ENCODE measurements at places on chromosomes 3 and 15.

DNA sequence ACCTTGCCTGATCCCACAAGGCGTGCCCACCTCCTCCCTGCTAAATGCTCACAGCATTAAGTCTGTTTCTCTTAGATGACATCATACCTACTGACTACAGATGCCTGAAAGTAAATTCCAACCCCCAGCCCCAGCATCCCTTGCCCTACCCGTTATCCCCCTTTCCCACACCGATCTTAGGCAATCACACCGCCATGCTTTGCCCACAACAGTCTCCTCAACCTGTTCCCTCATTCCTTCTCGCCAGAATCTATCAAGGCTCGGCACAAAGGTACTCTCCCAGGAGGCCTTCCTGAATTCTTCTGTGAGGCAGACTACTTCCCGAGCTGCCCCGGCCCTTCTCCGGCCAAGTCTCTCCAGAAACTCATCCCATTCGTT is 789 bp upstream of the SEC61A1 start:
- no peak for DNase-seq

DNA sequence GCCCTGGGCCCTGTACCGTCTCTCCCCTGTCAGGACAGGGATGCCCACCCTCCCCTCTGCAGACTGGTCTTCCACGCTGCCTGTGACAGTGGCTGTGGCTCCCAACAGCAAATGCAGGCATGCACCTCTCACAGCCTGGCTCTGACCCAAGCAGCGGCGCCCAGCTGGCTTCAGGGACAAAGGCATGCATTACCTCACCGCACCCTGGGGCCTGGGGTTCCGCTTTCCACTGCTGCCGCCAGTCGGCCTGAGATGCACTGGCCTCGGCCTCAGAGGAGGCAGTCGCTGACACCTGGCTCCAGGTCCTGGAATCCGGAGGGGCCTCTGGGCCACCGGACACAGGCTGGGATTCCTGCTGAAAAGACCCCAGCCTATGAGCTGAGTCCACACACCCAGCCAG is 70.3 kb downstream of the SCN5A start:
- DNase-seq = no peak

DNA sequence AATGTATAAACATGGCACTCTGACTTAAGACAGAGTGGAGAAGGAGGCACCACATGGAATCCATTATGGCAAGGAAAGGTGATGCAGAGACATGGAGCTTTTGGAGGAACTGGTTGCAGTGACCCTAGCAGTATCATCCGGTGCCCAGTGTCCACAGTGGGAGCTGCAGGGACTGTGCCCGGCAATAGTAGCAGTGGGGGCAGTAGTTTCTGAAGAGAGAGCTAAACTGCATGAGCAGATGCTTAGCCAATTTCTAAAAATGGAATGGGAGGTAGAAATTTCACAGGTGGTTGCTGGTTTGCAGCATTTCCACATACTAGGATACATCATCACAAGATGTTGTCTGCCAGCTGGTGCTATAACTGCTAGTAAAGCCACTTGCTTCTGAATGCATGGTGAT is 7.8 kb upstream of the TM2D3 start:
- DNase-seq = no peak

- no peak for DNase-seq
Observed at GRCh38 chr3:119481079-119481478, 12.3 kb downstream of the POGLUT1 start.

- DNase-seq = no peak
Observed at GRCh38 chr3:72306800-72307341, 521.9 kb upstream of the PROK2 start.

GRCh38 chr3:143135150-143135549 is 15.6 kb downstream of the CHST2 start:
- DNase-seq = no peak

DNA sequence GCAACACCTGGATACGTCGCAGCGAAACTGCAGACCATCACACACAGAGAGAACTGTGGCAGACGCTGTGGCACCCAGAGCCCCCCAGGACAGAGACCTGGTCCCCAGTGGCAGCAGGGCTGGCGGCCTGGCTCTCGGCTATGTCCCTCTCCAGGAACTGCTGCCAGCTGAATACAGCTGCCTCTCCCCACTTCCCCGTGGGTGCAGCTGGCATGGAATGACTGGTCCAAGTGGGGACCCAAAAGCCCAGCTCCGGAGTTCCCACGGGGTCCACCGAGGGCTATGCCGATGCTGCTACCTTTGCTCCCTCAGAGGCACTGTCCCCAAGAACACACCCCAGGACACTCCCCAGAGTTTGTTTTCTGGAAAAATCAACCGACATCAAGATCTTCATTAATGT is 67.8 kb upstream of the GATA2 start:
- DNase-seq = no peak

GRCh38 chr3:164250923-164251322 is 827.4 kb downstream of the SI start:
- DNase-seq = no peak

DNA sequence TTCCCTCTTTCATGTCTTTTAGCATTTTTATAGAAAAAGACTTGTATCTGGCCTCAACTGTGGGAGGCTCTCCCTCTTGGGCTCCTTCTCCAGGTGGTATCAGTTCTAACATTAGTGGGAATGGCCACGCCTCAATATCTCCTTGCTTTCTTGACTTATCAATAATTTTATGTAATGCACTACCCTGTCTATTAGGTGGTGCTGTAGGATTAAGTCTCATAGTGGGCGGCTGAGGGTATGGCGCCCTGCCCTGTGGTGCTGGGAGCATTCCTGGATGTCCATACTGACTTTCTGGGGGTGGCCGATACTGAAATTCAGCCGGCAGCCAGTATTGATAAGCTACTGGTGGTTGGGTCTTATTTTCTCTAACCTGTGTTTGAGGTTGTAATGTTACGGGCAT is 8.7 kb upstream of the RPUSD3 start:
- no peak for DNase-seq

- no peak for DNase-seq
Observed at GRCh38 chr3:186896875-186897274, 33.5 kb upstream of the ST6GAL1 start.

DNA sequence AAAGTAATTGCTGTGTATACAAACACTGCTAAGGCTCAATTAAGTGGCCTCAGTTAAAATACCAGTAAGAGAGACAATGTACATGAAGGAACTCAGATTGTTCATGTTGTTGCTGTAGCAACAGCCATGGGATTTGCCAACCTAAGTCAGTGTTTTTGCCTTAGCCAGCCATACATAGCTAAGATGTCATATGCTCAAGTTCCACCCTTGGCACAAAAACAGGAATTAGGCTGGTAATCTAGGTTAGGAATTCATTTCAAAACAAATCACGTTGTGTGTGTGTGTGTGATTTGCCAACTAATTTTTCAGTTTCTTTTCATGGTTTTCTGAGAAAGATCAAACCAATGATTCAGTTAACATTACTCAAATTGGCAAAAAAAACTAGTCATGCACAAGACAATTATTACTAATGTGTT is 143.7 kb upstream of the KCNMB2 start:
- no peak for DNase-seq

GRCh38 chr3:182668974-182669373 is 124.3 kb upstream of the ATP11B start:
- DNase-seq = no peak

GRCh38 chr3:191358929-191359328 is 28.6 kb upstream of the UTS2B start:
- no peak for DNase-seq

DNA sequence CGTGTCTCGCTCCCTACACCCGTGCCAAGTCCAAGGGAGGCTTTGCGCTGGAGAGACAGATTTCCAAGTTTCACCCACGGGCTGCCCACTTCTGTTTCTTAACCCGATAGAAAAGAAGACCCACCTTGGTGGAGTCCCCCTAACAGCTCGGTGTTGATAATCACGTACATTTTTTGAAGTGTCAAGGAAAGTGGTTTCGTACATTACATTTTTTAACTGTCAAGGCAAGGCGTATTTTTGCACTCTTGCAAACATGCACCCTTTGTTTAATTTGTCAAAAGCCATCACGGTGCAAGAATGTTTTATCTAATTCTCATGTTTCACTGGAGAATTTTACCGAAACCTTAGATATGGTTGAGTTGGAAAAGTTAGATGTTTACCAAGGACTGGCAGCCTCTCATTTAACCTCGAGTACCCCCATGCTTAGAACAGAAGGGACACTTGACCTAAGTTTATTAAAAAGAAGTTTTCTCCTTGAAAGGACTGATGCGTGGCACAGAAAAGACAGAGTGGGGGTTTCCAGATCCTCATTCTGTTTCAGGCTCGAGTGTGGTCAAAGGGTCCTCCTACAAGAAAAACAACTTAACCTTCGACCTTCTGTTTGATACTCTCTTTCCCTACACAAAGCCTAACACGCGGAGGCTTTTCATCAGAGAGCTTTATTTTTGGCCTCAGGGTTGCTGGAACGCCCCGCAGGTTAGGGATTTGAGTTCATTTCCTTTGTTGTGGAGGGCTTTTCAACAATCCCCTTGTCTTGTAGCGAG is 882 bp downstream of the GXYLT2 start:
- no peak for DNase-seq

DNA sequence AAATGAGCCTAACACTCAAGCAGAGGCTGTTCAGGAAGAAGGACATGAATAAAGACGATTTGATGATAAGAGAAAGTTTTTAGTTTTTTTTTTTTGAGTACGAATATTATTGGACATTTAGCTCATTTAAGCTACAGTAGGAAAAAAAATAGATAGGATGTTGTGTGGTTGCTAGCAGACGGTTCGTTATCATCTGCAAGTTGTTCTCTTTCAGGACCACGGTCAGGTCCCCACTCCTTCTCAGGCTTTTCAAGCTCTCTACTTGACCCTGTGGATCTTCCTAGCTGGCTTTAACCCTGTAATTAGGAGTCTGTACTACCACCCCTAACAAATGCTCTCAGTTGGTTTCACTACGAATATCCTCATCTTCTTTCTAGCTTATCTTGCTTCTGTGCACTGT is 1.1 kb downstream of the KCNH8 start:
- DNase-seq = peak; percentile 2

DNA sequence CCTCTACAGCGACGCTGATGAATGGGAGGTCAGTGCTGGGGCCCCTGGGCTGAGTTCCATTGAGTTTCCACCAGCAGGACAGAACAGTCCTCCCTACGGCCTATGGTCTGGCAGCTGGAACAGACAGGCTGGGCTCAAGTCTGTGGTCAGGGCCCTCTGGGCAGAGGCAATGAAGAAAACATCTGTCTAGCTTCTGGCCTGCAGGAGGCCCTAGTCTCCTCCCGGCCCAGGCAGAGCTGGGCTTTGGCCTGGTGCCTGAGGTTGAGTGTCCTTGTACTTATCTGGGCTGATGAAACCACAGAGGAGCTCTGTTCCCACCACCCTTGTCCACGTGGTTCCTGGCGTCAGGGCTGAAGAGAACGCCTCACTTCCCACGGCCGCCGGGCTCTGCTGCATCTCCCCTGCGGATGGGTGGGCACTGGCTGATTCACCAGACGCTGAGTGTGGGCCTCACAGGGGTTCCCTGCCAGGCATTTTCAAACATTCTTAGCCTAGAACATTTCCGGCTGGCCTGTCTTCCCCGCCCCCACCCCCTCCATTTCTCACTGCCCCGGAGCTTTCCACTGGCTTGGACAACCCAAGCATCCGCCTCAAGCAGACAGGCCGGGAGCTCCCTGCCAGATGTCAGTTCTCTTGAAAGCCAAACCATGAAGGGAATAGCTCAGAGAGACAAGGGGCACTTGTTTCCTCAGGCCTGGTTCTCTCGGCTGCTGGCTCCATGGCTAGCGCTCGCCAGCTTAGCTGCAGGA is 20.3 kb downstream of the PPCDC start:
- DNase-seq = peak; percentile 20

DNA sequence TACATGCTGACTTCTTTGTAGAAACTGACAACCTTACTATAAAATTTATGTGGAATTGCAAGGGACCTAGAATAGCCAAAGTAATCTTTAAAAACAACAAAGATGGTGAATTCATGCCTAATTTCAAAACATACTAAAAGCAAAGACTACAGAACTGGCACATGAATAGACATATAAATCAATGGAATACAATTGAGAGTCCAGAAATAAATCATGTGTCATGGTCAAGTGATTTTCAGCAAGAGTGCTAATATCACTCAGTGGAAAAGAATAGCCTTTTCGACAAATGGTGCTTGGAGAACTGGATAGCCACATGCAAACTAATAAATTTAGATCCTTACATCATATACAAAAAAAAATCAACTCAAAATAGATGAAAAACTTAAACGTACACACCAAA is 8.7 kb downstream of the IMPG2 start:
- no peak for DNase-seq

- DNase-seq = no peak
Observed at GRCh38 chr15:57892181-57892580, 173.3 kb downstream of the ALDH1A2 start.

- DNase-seq = no peak
Observed at GRCh38 chr3:125646581-125646980, 51.3 kb upstream of the OSBPL11 start.

- DNase-seq = no peak
Observed at GRCh38 chr3:55282994-55283393, 204.1 kb downstream of the WNT5A start.

GRCh38 chr15:83287541-83288027 is 3.1 kb upstream of the BNC1 start:
- no peak for DNase-seq

DNA sequence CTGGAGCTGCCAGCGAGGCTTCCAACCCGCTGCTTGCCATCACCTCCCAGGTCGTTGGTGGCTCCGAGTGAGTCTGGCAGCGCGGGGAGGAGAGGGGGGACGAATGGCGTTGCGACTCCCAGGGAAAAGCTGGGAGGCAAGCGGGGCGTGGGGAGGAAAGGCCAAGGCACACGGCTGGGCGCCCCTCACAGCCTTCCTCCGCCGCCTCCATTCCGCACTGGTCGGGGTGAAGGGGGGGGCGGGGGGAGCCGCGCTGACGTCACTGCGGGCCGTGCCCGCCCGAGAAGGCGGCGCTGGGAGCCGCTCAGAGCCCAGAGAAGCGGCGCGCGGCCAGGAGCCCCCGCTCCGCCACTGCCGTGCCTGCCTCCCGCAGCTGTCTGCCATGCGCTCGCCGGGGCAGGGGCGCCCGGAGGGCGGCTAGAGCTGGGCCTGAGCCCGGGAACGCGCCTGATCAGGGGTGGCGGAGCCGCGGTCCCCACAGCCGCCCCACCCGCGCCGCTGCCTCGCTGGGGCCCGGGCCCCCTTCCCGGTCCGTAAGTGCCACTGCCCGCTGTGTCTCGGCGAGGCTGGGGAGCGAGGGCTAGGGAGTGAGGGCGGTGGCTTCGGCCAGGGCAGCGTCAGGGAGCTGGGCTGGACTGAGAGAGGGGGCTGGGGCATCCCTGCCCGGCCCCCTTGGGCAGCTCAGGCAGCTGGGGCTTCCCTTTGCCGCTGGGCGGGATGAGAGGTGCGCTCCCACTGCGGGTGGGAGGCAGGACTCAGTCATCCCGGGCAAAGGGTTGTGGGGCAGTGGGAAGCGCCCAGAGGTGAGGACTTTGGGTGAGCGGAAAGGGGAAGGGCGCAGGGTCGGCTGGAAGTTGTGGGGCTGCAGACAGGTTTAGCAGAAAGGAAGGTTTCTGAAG is 27.8 kb upstream of the POLG start:
- no peak for DNase-seq

Data from CD4-positive, alpha-beta T cell treated with Interleukin-15 for 4 hours (primary cell).